ENCODE measurements at places on chromosomes 7 and 10.

- no peak for DNase-seq
Observed at GRCh38 chr10:22700489-22700888, 13.9 kb downstream of the PIP4K2A start.

DNA sequence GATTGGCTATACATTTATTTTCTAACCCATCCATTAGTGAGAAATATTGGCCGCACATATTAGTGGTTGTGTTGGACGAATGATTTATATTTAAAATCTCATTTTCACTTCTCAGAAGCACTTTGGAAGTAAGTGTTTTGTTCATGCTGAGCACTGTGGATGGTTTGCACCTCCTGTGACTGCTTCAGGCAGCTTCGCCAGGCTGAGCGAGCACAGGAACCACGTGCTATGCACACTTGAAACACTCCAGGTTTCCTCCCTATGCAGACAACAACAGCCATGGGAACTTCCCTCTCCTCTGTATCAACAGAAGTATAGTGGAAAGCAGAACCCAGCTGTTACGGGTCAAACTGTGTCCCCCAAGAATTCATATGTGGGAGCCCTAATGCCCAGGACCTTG is 67.3 kb upstream of the WDR11 start:
- no peak for DNase-seq

GRCh38 chr10:78571891-78572290 is 496.9 kb upstream of the ZMIZ1 start:
- DNase-seq, result no peak

GRCh38 chr7:69790977-69791724 is 192.9 kb downstream of the AUTS2 start:
- no peak for DNase-seq

- DNase-seq, result no peak
Observed at GRCh38 chr10:62175251-62175650, 93.4 kb downstream of the RTKN2 start.

- DNase-seq, result no peak
Observed at GRCh38 chr10:16653224-16653623, 131.5 kb upstream of the C1QL3 start.

DNA sequence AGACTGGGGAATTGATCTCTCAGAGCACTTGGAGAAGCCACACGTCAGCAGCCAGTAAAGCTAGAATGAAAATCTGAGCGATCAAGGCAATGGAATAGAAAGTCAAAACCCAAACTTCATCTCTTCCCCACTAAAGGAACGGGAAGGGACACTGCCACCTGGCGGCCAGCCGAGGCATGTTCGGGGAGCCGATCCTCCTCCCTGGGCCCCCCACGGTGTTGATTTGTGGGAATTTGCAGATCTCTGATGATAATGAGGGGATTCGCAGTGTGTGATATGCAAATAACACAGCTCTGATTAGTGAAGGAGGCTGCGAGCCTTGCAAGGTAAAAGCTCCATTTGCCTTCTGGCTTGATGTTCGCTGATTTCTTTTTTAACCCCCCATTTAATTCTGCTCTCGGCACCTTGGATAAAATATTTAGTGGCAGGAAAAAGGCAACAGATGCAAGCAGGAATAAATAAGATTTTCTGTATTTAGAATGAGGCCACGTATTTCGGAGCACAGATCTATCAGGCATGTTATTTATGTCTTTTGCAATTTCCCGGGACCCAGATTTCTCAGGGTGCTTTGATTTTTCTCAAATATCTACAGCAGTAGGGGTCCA is 258.6 kb downstream of the PAXIP1 start:
- DNase-seq, result no peak

GRCh38 chr10:48651839-48652238 is 32.8 kb upstream of the WDFY4 start:
- peak; percentile 57 for DNase-seq

GRCh38 chr10:130179640-130180039 is 43.4 kb downstream of the GLRX3 start:
- DNase-seq, result no peak

- DNase-seq, result no peak
Observed at GRCh38 chr10:119222966-119223386, 15.6 kb downstream of the GRK5 start.

DNA sequence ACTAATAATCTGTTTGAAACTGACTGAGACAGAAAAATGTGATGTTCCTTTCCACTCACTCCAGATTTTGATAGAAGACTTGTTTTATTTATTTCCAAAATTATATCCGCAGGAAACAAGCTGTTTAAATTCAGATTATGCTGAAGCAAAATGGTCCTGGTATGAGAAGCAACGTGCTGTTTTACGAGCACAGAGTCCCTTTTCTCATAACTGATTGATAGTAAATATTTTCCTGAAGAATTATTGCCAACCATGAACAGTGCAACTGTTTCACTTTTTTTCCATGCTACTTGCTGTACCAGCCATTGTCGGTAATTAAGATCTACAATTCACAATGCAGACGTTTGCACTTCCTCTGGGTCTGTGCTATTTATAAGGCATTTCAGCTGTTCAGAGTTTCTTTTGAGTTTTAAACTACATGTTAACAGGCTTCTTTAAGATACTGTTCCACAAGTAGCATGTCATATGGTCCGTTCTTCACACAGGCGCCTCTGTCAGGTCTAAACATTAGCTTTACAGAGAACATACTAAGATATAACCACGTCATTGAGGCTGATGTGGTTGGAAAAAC is 103.8 kb downstream of the POLL start:
- no peak for DNase-seq

GRCh38 chr7:2689343-2689847 is 1.4 kb downstream of the AMZ1 start:
- no peak for DNase-seq

- DNase-seq, result no peak
Observed at GRCh38 chr7:56174875-56175760, 58.9 kb upstream of the NUPR2 start.

GRCh38 chr10:126301701-126302475 is 86.4 kb downstream of the ADAM12 start:
- DNase-seq, result no peak

DNA sequence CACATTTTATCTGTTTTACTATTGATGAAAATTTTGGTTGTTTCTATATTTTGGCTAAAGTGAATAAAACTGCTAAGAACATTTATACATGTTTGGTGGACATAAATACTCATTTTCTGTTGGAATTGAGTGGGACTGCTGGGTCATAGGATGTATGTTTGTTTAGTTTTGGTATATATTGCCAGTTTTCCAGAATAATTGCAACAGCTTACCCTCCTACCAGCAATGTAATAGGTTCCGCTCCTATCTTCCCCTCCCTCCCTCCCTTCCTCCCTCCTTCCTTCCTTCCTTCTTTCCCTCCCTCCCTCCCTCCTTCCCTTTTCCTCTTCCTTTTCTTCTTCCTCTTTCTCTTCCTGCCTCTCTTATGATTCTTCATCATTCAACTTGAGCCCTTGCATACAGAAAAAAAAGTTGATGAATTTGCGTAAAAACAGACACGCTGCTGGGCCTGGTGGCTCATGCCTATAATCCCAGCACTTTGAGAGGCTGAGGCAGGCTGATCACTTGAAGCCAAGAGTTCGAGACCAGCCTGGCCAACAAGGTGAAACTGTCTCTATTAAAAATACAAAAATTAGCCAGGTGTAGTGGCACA is 23.5 kb downstream of the VKORC1L1 start:
- no peak for DNase-seq

DNA sequence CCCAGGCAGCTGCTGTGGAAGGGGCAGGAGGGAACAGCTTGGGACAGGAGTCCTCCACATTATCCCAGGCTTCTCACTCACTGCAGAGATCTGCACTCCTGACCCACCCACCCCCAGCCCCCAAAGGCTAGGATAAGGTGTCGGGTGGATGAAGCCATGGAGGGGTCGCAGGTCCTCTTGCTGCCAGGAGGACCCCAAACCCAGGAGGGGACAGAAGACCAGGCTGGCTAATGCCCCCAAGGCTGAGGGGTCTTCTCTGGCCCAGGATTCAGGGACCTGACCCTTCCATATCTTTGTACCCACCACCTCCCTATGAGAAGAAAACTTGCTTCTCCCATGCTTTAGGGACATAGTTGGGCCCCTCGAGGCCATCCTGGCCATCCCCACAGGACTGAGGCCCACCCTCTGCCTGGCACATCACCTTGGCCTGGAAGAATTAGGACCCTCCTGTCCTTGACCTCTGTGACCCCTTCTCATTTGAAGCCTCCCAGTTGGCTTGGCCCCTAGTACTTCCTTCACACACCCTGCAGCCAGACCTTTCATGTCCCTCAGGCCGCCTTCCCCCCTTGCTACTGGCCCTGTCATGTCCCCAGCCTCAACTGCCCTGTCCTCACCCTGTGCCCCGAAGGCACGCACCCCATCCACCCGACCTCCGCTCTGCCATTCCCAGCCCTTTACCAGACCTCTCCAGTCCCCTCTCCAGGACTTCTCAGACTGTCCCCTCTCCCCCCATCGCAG is 21.6 kb downstream of the KCNH2 start:
- no peak for DNase-seq

DNA sequence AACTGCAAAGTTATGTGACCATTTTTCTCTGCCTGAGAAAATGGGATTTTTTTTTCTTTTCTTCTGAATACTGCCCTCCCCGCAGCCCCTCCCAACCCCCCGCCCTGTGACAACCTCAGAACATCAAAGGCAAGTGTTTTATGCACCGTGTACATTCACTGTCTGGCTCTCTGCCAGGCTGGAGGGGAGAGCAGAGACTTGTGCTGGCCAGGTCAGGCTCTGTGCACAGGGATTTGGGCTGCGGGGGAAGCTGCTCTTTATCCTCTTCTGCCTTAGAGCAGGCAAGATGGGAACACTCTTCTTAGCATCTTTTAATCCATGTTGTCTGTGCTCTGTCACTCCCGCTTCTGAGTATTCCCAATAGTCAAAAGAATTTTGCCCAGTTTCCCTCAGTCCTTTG is 195.1 kb downstream of the CCSER2 start:
- DNase-seq, result no peak

GRCh38 chr10:28285816-28286215 is 17.0 kb downstream of the MPP7 start:
- no peak for DNase-seq

DNA sequence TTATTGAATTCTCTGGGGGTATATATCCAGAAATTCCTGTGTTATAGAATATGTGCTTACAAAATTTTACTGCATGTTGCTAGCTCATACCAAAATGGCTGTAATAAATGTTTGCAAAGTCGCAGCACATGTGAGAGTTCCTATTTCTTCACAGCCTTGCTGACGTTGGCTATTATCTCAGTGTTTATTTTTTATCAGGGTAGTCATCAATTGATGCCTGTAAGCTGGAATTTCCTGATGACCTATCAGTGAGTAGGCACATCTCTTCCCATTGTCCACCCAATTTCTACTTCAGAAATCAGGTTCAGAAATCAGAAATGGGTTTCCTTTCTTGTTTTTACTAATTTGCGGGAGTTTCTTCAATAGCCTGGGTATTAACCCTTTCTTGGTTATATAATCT is 268.1 kb upstream of the FZD8 start:
- DNase-seq, result no peak

DNA sequence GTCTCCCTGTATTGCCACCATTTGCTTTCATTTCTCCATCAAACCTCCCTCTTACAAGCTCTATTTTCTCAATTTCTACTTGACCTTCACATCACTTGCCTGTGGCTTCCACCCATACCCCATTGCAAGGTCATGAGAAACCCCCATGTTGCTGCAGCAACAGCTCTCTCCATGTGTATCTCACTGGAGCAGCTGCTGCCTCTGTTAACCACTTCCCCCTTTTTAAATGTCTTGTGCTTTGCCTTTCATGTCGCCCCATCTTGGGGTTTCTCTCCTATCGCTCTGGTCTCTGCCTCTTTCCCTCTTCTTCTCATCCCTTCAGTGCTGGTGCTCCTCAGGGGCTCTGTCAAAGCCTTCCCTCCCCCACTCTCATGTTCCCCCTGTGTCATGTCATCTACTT is 148.8 kb downstream of the CHN2 start:
- DNase-seq, result no peak

DNA sequence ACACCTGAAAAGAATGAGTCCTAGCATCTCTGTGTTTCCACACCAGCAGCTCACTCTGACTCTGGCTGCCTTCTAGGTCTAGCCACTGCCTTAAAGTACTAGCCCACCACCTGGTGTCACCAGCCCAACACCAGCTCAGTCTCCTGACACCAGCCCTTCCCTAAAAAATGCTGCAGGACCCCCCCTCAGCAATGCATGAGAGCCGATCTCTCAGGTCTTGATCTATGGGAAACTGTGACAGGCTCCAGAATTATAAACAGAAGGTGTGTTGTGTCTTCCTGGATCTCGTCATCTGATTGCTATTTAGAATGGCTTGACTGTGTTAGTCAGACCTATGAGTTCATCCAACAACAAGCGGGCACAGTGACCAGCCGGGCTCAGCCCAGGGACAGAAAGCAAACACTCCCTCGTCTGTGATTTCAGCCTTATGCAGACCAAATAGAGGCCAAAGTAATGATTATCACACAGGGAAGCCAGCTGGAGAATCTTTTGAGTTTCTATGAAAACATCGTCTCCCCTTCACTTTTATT is 66.6 kb downstream of the CUBN start:
- no peak for DNase-seq

DNA sequence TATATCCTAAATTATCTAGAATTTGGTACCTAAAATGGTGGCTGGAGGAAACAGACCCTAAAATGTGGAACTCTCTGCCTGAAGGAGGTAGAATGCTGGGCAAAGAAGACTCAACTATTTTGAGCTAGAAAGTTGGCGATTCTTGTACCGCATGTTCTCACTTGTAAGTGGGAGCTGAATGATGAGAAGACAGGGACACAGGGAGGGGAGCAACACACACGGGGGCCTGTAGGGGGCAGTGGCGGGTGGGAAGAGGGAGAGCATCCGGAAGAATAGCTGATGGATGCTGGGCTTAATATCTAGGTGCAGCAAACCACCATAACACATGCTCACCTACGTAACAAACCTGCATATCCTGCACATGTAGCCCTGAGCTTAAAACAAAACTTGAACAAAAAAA is 250.6 kb downstream of the CALN1 start:
- DNase-seq, result no peak

- no peak for DNase-seq
Observed at GRCh38 chr7:65749518-65749917, 123.4 kb upstream of the VKORC1L1 start.

DNA sequence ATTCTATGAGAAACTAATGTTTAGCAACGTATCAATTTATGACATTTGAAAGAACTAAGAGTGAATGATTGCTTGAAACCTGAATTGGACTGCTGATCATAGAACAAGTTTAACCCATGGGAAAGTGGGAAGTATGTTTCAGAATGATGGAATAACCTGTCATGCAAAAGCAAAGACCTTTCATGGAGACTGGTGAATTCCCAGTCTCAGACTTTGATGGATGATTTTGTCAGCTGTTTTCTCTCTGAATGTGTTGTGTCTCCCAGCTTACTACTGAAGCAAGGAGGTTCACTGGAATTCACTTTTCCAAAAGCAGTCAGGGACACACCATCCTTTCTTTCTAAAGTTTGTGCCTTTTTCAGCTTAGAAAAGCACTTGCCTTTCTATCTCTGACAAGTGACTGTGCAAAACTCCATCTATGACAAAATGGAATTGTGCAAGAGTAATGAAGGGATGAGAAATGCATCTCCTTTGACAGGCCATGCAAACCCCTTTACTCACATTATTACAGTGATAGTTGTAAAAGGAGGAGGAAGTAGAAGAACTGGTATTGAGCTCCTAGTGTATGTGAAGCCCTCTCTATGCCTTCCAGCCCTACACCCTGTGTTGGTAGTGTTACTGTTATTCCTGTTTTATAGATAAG is 176.1 kb downstream of the PRKG1 start:
- no peak for DNase-seq

- no peak for DNase-seq
Observed at GRCh38 chr10:4291990-4292389, 507.0 kb upstream of the KLF6 start.

GRCh38 chr7:17030559-17030958 is 148.8 kb upstream of the AGR3 start:
- DNase-seq, result no peak
